ENCODE measurements at places on chromosomes 16 and 17.

DNA sequence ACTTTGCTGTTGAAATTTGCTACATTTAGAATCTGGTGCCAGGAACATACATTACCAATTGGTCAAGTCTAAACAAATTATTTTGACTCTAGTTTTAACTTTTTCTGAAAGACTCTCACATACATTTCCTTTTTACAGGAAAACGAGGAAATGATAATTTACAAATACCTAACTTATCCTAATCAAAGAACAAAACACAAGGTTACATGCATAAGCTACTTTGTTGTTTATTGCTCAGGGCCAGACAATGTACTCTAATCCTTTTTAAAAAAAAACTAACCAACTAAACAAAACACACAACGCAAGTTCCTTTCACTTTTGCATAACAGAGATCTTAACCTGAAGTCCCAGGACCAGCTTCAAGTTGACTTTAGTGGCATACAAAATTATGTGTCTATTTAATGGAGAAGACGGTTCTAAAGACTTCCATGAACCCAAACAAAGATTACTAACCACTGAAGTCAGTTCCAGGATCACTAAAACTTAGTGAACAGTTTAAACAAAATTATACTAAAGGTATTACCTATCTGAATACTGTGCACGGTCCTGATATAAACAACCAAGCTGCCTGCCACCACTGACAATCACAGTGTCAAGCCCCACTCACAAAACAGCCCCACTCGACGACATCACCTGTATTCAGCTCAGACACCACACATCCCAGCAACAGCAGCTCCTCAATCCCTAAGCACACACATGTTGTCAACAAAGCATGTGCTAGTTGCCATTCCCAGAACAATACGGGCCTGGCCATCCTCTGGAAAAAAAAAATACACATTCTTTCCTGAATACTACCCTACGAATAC lies 1.9 kb downstream of the ZNF652 start:
- no peak for DNase-seq

DNA sequence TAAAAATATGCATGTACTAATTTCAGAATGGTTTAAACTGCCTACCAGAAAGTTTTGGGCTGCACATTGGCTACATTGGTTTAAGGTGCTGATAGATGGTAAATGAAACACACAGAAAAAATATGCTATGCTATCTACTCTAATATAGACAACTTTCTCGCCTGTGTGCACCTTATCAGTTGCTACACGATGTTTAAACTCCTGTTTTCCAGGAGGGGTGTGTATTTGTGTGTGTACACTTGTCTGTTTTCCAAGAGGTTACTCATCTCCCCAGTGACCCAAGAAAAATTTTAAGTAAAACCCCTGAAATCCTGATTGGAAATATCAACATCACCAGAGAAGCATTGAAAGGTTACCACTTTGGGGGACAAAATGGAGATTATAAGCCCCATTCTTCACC lies 21.6 kb upstream of the PSMC5 start:
- DNase-seq: no peak

DNA sequence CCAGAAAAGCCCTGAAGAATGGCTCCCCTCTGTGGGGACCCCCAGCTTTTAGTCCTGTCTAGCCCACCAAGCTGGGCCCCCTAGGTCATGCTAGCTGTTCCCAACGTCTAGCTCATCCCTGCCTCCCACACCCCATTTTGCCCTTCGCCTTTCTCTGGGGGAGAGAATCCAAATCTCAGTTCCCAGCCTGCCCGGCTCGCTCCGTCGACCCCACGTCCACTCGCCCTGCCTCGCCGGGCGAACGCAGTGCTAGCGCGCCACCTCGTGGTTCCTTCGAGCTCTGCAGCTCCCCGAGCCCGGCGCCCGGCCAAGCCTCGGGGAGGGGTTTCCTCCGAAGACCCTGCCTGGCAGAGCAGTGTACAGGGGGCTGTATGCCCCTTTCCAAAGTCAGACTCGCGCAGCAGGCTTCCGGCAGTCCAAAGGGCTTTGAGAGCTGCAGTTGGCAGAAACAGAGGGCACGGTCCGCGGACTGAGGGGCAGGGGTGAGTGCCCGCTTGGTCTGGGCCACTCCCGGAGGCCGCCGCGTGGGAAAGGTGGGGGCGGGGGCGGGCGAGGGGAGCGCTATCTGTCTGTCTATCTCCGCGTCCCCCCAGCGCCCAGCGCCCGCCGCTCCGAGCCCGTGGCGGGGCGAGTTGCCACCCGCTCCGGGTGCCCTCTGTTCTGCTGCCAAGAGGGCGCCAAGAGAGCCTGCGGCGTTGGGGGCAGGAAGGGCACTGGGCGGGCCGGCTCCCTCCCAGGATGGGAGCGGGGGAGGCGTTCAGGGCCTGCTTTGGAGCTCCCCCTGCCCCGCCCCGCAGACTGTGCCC lies 1.7 kb upstream of the DLX3 start:
- peak; percentile 45 for DNase-seq

GRCh38 chr17:79778504-79779083 lies 646 bp downstream of the CBX2 start:
- DNase-seq: no peak

GRCh38 chr16:71258372-71258771 lies 27.9 kb upstream of the HYDIN start:
- DNase-seq: no peak

Measured in CD4-positive, alpha-beta T cell treated with Interleukin-15 for 1 hour (primary cell).